ENCODE measurements at places on chromosomes 12 and 14.

DNA sequence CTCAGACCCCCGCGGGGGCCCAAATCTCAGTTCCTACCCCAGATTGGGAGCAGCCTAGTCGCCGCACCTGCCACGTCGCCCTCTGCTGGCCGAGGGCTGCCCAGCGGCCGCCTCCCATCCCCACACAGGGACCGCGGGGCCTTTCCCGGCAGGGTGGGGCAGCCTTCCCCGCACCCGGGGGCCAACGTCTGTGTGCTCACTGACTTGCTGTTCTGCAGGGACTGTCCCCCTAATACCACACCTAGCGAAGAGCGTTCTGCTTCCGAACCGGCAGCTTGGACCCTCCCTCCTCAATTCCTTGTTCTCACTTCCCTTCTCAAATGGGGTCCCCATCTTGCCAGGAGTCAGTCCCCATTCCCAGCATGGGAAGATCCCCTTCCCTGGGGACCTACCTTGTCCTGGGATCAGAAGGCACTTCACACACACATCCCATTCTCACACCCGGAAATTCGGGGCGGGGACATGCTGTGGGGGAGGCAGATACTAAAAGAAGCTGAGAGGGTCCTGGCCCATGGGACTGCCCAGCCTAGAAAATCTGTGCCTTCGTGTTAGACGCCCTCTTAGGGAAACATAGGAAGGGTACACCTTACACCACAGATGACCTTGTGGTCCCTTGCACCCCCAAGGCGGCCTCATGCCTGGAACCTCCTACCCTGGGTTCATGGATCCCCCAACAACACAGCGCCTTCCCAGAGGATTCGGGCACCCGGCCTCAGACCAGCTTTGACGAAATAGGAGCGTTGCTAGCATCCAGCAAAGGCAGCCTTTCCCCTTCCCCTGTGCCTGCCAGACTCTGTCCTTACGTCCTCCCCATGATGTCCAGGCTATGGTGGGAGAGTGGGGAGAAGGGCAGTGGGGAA is 16.4 kb downstream of the ACVRL1 start:
- DNase-seq = no peak

DNA sequence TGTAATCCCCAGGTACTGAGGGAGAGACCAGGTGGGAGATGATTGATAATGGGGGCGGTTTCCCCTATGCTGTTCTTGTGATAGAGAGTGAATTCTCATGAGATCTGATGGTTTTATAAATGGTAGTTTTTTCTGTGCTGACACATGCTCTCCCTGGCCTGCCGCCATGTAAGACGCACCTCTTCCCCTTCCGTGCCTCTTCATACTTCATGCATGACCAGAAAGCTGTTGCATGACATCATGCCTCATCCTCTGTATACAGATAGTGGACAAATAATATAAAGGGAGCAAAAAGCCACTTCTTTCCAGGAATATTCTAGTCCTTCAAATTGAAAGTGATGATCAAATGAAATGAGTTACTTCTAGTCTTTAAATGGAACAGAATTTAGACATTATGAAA is 47.3 kb upstream of the LRIG3 start:
- no peak for DNase-seq

DNA sequence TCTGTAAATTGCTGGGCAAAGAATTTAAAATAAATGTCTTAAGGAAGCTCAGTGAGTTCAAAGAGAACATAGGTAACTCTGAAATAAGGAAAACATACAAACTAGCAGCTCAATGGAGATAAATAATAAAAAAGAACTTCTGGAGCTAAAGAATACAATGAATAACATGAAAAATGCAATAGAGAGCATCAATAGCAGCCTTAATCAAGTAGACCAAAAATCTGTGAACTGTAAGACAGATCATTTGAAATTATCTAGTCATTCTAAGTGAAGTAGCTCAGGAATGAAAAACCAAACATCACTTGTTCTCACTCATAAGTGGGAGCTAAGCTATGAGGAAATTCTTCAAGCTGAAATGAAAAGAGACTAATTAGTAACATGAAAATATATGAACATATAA is 5.8 kb upstream of the ABCC9 start:
- DNase-seq = no peak

GRCh38 chr12:25162866-25163265 is 32.1 kb downstream of the DNAI7 start:
- DNase-seq = no peak

- DNase-seq = no peak
Observed at GRCh38 chr14:97077253-97077653, 280.1 kb downstream of the VRK1 start.

GRCh38 chr14:83734431-83734830 is 1795.5 kb upstream of the FLRT2 start:
- no peak for DNase-seq

DNA sequence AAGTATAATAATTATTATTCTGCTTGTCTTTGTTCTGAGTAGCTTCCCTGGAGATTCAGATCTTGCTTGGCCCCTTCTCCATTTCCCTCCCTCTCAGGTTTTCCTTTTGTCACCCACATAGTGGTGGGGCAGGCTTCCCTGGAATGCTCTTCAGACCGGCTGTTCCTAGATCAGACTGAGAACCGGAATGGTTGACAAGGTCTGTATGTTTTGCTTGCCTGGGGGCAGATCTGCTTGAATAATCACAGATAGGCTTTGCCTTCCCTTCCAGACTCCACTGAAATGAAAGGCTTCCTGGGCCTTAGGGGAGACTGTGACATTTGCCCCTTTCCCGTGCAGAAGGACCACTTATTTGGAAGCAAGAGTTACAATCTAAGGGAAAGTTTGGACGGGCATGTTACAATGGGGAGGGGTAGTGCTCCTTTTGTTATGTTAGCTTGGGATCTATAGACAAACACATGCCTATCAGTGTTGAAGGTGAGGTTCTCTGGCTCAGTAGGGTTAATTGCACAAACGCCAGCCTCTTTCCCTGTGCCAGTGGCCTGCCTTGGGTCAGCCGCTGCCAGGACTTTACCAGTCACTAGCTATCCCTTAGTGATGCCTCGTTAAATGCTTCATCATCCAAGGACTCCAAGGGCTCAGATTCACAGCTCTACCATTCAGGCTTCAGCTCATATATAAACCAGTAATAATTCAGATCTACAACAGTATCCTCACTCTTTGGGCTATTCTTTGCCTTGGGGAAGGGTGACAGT is 178.6 kb downstream of the SNAPC1 start:
- DNase-seq = no peak

DNA sequence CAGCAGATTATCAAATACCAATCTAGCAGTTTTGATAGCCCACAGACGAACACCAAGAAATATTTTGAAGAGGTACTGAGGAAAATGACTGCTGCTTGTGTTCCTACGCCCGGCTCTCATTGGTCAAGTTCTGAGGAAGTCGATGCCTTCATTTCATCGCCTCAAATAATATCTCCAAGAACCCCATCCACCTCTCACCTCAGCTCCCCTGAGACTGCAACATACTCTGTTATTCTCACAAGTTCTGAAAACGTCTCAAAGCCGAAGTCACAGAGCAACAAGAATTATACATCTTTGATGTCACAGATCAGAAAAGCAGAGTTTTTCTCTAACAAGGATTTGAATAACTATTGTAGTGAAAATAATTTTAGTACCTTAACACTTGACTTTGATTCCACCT is 55.5 kb upstream of the BCAT1 start:
- DNase-seq = no peak
